T1000 (cell line): ENCODE measurements at places on chromosomes 3 and 15.

GRCh38 chr3:150451329-150452048 lies 43.4 kb downstream of the TSC22D2 start:
- no peak for DNase-seq

- no peak for DNase-seq
Observed at GRCh38 chr3:24763393-24763792, 268.7 kb upstream of the THRB start.

GRCh38 chr15:40511093-40511471 lies 40.3 kb downstream of the CHST14 start:
- DNase-seq, result no peak

- no peak for DNase-seq
Observed at GRCh38 chr15:35885870-35886269, 339.9 kb upstream of the DPH6 start.

GRCh38 chr3:197809356-197810020 lies 18.4 kb downstream of the LRCH3 start:
- DNase-seq, result no peak

DNA sequence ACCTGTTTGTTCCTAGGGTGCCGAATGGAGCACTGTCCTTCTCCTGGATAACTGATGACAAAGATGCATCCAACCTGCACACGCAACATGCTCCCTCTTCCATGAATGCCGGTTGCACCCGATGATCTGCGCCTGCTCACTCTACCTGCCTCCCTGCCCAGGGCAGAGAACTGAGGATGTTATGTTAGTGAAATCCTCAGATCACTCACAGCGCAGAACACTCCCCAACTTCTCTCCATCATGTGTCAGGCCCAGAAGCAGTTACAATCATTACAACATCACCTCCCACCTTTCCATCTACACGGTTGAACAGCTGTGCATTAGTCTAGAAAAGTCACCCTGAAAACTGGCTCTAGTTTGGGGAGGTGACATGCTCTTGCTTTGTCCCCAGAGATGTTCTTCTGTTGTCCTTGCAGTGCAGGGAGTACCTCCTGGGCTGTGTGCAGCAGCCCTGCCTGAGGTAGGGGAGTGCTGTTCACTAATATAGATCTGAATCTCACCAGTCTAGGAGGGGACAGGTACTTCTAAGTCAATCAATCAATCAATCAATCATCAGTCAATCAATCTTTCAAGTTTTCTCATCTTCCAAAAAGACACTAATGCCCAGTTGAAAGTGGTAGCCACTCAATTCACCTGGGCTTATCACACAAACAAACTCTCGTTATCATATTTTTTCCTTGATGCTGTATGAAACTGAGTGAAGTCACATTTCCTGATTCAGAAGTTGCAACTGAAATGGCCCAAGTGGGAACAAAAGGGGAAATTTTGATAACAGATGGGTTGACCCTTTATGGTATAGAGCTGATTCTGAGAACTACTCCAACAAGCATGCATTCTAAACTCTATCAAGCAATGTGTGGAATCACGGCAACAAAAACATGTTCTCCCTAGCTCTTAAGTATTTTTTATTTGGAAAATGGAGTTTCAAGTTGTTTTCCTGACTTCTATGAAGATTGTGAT lies 15.4 kb upstream of the ISLR start:
- DNase-seq, result no peak

DNA sequence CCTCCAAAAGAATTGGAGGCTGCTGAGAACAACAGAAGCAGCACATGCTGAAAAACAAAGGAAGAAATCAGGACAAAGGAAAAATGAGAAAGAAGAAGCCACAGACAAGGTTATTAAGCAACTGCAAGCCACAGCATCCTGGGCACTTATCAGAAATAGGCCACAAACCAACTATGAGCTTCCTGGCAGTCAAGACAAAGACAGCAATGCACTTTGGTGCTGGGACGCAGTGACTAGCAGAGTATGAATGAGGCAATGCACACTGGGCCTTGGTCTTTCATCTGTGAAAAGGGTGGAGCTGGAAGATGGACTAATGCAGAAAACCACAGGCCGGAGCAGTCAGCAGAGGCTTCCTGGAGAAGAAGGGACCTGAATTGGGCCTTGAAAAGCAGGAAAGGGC lies 56.0 kb upstream of the LINGO1 start:
- no peak for DNase-seq

- DNase-seq, result no peak
Observed at GRCh38 chr3:190692256-190692655, 170.2 kb downstream of the GMNC start.

GRCh38 chr3:65922441-65922840 lies 116.3 kb downstream of the MAGI1 start:
- no peak for DNase-seq

DNA sequence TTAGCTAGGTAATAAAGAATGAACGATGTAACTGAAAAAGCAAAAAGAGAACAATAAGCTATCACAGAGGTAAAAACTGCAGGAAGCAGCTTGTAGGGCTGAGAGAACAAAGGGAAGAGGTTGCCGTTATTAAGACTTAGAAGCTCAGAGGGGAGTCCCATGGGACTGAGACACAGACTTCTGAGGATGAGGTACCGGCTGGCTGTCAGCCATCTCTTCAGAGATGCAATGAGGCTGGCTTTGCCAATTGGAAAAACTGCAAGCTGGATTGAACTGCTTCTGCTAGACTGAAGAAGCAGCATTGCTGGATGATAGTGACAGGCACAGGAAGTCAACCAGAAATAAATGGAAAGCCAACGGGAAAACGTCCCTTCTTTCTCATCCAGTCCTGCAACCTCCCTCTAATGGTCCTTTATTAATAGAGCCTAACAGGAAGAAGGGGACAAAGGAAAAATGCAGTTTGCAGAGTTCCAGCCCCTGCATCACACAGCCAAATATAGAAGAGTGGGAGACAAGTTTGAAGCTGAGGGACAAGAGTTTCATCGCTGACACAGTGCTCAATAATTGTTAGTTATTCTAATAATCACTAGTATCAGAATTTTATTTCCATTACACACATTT lies 21.1 kb upstream of the KLHL6 start:
- DNase-seq, result no peak

GRCh38 chr15:25246641-25247406 lies 192.0 kb downstream of the UBE3A start:
- no peak for DNase-seq

DNA sequence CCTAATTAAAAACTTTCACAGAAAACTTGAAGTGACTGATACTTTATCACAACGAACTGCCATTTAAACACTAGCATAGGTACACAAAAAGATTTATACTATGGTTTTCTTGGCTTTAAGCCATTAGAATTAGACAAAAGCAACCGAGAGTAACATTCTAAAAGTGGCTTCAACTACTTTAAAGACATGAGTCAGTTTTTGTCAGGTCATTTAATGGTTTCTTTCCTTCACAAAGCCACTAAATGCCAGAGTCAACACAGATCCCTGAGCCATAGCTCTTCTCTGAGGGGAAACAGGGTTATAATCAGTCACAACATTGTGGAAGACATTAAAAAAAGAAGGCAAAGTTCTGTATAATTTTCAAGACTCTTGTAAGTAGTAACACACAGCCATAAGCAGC lies 54.6 kb downstream of the CAPN3 start:
- DNase-seq, result no peak

DNA sequence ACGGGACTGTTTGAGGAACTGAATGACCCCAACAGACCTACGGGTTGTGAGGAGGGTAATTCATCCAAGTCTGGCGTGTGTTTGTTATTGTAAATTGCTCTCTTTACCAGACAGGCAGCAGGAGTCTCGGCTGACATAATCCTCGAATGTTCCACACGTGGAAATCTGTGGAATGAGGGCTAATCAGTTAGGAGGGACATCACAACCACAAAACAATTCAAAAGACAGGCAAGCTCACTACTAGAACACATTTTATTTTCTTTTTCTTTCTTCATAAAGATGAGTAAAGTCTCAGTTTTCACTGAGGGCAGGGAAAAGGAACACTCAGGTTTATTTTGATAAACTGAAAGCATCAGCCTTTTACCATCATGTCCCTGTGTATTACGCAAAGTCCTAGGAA lies 53.8 kb downstream of the GRK7 start:
- DNase-seq, result no peak
